Stimulated activated CD4-positive, alpha-beta T cell treated with anti-CD3 and anti-CD28 coated beads, Interleukin-4, amount 100 ng/mL, for 48 hours (primary cell): ENCODE measurements at places on chromosomes 1 and 21.

GRCh38 chr1:59025898-59026426 is 242.1 kb upstream of the JUN start:
- no peak for DNase-seq

DNA sequence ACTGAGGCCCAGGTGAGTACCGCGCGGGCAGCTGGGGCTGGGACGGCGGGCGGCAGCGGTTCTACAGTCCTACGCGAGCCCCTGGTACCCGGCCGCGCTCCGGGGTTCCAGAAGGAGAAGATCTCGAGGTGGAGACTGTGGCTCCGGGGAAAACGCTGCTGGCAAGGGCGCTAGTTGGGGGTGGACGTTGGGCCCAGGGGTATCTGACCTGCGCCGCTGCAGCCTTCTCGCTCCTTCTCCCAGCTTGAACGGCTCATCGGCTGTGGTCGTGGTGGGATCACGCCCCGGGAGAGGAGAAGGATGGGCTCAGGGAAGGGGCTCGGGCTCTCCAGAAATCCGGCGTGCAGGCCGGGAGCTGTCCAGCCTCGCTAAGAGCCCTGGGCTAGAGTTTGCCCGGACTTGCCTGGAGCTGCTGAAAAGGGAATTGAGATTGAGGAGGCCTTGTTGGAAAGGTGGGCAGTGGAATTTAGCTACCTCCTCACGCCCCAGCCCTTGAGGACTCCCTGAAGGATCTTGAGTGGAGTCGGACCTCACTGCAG is 1.1 kb upstream of the POU3F1 start:
- no peak for DNase-seq

- no peak for DNase-seq
Observed at GRCh38 chr1:3133686-3134085, 64.7 kb downstream of the PRDM16 start.

- no peak for DNase-seq
Observed at GRCh38 chr1:185512442-185512841, 195.4 kb upstream of the IVNS1ABP start.

GRCh38 chr1:121444096-121444495 is 259.3 kb downstream of the SRGAP2C start:
- DNase-seq: no peak

DNA sequence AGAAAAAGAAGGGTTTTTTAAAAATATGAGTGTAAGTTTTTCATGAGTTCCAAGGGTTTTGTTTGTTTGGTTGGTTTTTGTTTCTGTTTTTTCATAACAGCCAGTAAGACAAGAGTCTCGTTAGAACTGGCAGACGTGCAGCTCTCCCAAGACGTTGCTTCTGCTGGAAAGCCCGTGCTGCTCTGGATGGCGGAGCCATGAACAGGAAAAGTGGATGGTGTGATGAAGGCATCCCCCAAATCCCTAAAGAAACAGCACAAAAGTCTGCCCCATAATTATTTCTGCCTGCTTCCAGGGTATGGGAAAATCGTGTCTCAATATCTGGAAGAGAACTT is 157.9 kb upstream of the BACE2 start:
- DNase-seq: no peak

DNA sequence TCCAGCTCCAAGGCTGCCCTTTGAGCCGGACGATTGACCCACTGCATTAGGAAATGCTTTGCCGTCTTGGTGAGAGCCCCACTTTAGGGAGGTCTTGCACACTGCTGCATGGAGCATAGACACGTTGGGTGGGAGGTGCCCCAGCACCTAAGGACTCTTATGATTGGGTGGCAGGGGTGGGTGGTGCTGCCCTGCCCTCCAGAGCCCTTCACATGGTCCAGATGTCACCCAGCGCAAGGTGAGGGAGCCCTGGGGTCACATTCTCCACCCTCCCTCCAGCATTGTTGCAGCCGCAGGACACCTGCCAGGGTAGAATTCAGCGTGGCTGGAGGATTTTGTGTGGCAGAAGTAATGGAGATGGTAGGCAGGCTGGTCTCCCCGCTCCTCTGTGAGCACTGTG is 137.4 kb upstream of the COL6A1 start:
- no peak for DNase-seq

GRCh38 chr1:154581766-154582165 is 14.2 kb downstream of the CHRNB2 start:
- no peak for DNase-seq

DNA sequence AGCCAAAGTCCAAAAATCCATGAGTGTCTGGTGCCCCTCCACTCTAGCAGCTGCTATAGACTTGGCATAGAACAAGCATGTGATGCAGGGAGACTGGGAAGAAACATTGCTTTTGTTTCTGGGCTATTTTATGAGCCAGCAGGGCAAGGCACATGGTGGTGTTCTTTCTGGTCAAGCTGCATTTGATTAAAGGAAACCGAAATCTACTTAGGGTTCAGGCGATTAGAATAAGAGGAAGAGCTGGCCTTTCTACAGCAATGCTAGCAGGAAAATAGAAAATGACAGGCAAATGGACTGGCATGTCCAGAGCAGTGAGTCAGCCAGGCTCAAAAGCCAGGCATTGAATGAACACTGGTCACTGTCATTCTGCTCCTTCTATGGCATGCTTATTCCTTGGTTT is 28.5 kb upstream of the ARHGAP29 start:
- no peak for DNase-seq

GRCh38 chr1:157770442-157771043 is 6.4 kb downstream of the FCRL2 start:
- no peak for DNase-seq

GRCh38 chr1:111110197-111110899 is 29.5 kb downstream of the DRAM2 start:
- DNase-seq: no peak

DNA sequence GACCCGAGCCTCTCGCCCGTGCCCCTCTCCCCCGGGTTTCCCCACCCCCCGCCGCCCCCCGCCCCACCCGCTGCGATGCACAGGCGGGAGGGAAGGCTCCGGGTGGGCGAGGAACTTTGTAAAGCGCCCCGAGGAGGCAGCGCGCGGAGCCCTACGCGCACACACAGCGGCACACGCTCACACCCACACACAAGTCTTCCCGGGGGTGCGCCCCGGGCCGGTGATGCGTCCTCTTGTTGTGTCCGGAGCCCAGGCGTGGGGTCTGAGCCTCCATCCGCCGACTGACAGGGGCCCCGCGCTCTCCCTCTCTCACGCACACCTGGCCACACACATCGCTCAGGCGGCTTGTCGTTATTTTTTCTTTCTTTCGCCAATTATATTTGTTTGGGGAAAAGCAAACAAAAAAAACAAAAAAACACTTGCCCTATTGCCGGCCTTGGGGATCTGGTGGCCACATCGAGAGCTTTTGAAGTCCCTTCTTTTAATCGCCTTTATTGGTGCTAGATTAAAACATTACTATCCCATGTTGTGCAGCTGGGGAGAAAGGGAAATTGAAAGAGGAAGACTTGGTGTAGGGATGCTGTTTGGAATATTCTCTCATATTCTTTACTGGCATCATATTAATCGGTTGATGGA is 770 bp downstream of the NTNG1 start:
- DNase-seq: no peak

GRCh38 chr1:171613282-171613681 is 8.8 kb upstream of the MYOCOS start:
- DNase-seq: no peak

- no peak for DNase-seq
Observed at GRCh38 chr1:65939191-65939590, 146.5 kb downstream of the PDE4B start.

DNA sequence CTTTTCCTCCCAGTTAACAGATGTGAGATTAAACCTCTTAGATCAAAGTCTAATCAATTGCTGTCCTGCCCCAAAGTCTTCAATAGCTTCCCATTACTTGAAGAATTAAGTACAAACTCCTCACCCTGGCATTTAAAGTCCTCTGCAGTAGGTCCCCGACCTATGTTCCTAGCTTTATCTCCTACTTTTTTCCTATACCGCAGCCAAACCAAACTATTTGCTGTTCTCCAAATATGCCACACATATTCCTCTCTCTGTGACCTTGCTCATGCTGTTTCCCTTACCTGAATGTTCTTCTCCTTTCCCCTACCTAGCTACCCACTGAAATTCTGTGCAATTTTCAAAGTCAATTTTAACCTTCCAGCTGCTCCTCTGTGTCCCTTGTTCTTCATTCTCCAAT is 14.0 kb upstream of the PPP2R5A start:
- DNase-seq: no peak

DNA sequence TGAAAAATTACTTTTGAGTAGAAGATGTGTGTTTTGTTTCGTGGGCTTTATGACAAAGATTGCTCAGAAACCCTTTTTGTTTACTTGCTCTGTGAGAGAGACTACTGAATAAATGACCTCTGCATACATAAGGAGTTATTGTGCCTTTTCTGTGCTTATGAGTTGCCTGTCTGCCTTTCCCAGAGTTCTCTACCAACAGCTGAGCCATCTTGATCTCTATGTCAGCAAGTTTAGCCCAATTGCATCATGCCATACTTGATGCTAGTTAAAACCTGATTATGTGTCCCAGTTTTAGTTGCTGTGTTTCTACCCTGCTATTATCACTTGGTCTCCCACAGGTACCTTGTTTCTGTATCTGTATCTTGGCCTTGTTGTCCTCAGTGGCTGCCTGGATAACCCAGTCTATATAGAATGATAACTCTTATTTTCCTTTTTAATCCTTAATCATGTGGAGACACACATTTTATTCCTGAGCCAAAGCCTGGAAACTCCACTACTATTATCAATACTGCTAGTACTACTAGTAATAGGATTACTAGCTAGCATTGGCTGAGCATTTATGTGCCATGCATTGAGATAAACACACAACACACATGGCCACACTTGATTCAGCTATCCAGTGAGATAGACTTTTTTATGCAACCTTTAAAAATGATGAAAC is 28.7 kb upstream of the GNG12 start:
- no peak for DNase-seq

DNA sequence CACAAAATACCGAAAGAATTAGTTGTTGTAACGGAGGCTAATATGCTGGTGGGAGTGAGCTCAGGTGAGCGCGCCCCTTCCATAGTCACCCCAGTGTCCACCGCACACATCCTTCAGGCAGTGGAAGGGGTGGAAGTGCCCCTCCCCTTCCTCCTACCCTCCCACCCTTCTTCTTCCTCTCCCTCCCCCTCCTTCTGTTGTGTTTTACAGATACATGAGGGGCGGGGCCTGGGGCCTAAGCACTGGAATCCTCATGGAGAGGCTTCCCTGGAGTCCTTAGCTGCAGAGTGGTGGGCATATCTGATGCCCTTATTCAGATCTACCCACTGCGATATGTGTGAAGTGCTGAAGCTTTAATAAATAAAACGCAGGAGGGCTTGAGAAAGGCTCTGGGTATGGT is 10.3 kb upstream of the ADARB1 start:
- DNase-seq: no peak

- no peak for DNase-seq
Observed at GRCh38 chr1:159686599-159687299, 27.6 kb downstream of the CRP start.

- no peak for DNase-seq
Observed at GRCh38 chr1:117652421-117652820, 46.6 kb downstream of the TENT5C start.

- no peak for DNase-seq
Observed at GRCh38 chr1:119375366-119375765, 6.8 kb downstream of the HAO2 start.
